ENCODE measurements at places on chromosomes 6 and 20.

GRCh38 chr20:46028110-46028509 lies 905 bp upstream of the SLC12A5 start:
- DNase-seq = no peak

DNA sequence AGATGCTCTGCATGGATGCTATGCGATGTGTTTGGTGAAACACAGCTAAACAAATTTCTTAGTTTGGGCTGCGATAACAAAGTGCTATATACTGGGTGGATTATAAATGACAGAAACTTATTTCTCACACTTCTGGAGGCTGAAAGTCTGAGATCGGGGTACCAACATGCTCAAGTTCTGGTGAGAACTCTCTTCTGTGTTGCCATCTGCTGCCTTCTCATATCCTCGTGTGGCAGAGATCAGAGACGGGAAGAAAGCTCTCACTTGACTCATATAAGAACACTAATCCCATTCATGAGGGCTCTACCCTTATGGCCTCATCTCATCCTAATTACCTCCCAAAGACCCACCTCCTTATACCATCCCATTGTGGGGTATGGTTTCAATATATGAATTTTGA lies 162.0 kb upstream of the DTNBP1 start:
- DNase-seq = no peak

DNA sequence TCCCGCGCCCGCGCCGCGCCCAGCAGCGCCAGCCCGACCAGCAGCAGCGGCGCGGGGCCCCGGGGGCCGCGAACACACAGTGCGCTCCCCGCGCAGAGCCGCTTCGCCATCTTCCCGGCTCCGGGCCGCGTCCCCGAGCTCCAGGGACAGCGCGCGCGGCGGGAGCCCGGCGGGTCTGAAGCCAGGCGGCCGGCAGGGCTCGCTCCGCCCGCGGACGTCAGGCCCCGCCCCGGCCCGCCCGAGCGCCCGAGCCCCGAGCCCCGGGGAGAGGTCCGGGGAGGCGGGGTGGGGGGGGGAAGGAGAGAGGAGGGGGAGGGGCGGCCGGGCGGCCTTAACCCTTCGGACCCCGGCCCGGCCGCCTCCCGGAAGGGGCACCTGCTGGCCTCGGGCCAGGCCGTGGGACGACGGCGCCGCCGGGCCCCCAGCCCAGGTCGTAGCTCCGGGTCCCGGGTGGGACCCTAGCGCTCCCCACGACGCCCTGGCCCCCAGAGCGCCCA lies at the start of gene LAMA5:
LAMA5 (minus strand) TSS at position 177 of the 497 bp plus-strand sequence; CDS start at position 110, 67 bp downstream.
- DNase-seq = no peak

DNA sequence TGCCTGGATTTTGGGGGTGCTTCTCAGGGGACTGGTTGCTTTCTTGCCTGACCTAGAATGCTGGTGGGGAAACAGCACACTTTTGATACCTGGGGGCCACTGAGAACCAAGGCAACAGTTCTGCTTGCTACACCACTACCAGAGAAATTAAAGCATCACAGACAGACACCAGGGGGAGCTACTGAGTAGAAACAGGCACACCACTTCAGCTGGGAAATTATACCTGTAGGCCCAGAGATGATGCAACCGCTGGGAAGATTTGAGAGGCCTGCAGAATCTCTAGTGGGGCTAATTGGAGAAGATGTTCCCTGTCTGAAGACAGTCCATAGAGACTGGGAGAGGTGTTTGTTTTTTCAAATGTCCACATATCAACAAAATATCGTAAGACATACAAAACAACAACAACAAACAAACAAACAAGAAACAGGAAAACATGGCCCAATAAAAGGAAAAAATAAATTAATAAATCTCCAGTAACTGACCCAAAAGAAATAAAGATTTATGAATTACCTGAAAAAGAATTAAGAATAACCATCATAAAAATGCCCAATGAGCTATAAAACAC lies 129.4 kb upstream of the RIN2 start:
- DNase-seq = no peak

- no peak for DNase-seq
Measured at GRCh38 chr6:27283279-27283678, 28.8 kb downstream of the POM121L2 start.

DNA sequence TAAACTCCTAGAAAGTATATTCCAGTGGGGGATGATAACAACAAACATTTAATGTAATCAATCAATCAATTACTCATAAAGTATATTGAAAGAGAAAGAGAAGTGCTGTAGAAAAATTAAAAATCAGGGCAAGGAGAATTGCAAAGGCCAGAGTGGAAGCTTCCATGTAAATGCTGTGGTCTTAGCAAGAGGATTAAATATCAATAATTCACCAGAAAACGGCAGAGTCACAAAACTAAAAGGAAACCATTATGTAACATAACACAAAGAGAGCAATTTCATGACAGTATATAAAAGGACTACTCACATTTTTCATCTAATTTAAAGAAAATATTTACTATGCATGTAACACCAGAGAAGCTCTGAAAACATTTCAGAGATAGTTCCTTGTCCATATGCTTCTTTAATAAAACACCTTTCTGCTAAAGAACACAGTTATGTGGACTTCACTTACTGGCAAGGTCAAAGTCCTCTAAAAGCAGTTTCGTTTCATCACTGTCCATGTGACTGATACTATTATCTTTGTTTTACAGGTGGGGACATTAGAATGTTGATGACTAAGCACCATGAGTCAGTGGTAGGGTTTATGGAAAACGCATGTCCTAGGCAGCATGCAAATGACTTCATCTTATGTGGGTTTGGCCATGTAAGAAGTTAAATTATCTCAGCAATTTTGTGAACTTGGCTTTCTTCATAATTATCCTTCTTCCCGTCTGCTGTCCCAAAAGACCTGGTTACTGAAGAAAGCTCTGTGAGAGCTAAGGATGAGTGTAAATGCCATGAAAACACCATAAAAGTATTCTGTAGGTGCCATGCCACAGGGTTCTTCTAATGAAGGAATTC lies 185.8 kb upstream of the TENT5A start:
- DNase-seq = no peak

GRCh38 chr6:135360222-135360621 lies 137.3 kb downstream of the AHI1 start:
- no peak for DNase-seq

DNA sequence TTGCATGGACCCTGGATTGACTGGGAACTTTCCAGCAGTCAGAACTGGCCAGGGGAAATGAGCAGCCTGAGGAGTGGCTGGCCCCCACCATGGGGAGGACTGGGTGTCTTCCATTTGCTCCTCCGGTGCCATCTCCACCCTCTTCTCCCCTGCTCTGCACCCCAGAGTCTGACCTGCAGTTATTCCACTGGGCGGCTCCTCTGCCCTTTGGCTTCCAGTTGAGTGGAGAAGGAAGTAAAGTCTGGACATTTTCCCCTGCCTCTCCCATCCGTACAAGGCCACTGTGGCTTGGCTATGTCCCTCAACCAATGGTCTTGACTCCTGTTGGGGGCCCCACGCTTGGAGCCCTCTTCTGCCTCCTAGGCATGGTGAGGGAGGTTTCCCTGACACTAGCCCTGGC lies 47.9 kb upstream of the NEDD9 start:
- DNase-seq = no peak

- no peak for DNase-seq
Measured at GRCh38 chr6:143941852-143942627, 66.0 kb downstream of the PLAGL1 start.

- DNase-seq = no peak
Measured at GRCh38 chr6:109015176-109015575, 79.5 kb downstream of the SESN1 start.

DNA sequence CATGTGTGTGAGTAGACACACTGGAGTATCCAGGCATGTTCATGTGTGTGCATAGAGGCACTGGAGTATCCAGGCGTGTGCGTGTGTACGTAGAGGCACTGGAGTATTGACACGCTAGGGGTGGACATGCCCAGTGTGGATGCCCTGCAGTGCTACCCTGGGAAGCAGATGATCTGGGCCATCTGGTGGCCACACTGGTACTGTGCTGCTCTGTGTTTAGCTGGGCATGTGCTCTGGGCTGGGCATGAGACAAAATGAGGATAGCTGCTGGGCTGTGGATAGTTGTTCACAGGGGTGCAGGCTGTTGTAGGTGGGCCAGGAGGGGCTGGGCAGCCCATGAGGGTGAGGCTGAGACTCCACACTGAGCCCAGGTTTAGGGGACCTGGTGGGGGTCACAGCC lies 24.0 kb upstream of the NPBWR2 start:
- DNase-seq = no peak

GRCh38 chr20:43631598-43631997 lies 35.3 kb upstream of the MYBL2 start:
- DNase-seq = no peak

- no peak for DNase-seq
Measured at GRCh38 chr6:56757588-56757984, 114.9 kb upstream of the DST start.

DNA sequence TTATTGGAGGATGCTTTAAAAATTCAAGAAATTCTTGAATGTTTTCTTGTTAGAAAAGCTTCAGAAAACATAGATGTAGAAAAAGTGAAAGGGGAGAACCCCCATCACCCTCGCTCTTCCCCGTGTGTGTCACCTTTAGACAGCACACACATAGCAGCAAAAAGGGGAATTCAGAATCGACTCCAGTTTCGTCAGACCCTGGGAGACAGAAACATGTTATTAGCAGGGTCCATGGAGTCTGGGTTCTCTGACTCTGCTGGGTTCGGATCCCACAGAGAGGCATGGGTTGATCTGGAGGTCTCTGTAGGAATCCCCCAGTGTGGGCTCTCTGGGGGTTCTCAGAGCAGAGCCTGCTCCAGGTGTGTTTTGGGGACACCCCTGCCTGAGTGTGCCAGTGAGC lies 43.7 kb downstream of the ARHGAP40 start:
- DNase-seq = no peak

- no peak for DNase-seq
Measured at GRCh38 chr6:1053586-1053985, 258.3 kb upstream of the FOXQ1 start.

DNA sequence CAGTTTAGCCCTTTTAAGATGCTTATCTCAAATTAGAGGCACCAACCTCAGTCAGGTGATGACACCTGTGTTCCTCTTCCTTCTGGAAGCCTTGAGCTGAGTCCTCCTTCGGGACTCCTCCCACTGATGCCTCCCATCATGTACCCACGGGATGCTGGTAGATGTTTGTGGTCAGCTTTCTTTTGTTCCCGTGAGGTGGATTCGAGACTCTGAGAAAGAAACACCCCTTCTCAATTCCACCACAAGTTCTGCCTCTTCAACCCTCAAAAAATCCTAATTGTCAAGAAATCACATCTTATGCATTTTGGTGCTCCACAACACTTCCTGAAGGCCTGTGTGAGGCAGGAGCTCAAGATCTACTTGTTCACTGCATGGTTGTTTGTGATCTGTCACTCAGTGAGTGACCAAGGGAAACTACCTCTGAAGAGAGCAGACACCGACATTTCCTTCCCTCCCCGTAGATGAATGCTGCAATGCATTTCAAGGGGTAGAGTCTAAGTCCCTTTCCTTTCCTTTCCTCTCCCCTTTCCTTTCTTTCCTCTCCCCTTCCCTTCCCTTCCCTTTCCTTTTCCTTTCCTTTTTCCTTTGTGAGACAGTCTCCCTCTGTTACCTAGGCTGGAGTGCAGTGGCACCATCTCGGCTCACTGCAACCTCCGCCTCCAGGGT lies 50.5 kb downstream of the PCNA start:
- no peak for DNase-seq

GRCh38 chr6:132798869-132799538 lies 567 bp upstream of the SLC18B1 start:
- DNase-seq = no peak

GRCh38 chr6:79841577-79842375 lies 105.6 kb downstream of the ELOVL4 start:
- DNase-seq = no peak

DNA sequence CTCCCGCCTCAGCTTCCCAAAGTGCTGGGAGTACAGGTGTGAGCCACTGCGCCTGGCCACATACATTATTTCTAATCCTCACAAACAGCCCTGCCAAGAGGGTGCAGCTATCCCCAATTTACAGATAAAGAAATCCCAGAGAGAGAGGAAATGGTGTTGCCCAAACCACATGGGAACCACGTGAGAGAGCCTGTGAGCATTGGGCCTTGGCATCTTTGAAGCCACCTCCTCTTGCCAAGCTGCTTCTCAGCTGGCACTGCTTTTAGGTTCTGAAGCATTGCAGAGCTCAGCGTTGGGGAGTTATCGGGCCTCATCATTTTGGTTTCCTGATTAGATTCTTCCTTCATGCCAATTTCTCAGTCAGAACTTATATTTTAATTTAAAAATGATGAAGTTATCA lies 80.3 kb downstream of the CTNNBL1 start:
- no peak for DNase-seq

DNA sequence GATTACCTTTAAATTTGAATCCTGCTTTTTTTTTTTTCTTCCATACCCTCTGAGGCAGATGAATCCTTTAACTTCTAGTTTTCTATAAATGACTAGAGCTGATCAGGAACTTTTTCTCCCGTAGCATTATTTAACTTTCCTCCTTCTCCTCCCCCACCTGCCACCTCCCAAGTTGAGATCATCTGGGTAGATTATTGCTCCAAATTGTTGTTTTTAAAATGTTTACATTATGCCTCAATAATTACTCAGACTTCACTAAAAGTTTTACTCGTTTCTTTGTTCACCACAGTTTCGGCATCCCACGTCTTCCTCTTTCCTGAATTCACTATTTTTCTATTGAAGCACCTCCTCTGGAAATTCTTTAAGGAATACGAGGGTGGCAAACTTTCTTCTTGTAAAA lies 16.6 kb upstream of the SCUBE3 start:
- DNase-seq = no peak

GRCh38 chr6:31152781-31153180 lies 4.8 kb downstream of the CCHCR1 start:
- DNase-seq = no peak

DNA sequence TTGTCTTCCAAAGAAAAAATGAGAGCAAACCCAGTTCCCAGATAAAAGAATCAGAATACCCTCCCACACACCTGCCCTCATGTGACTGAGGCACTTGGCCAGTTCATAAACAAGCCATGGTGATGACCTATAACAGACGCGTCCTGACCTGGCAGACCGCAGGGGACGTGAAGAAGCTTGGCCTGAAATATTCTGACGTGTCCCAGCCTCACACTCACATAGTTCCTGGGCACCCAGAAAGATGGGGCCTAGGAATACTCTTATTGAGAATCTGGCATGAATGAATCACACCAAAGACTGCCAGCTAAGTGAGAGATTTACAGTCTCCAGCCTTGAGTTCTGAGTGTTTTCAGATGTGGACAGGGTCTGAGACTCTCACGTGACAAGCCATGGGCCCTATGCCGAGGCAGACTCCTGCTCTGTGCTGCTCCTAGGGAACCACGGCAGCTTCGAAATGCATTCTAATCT lies 17.2 kb upstream of the MAP3K4 start:
- DNase-seq = no peak

- no peak for DNase-seq
Measured at GRCh38 chr6:117494694-117495318, 12.3 kb downstream of the DCBLD1 start.

GRCh38 chr6:28747631-28748157 lies 176.1 kb downstream of the TRIM27 start:
- DNase-seq = no peak

All from esophagus squamous epithelium (tissue), 5 donors.